Activated naive CD8-positive, alpha-beta T cell treated with anti-CD3 and anti-CD28 coated beads for 36 hours (primary cell): ENCODE measurements at places on chromosomes 2 and 18.

- no peak for DNase-seq
These were observed 117.0 kb upstream of the RIOK3 start for GRCh38 chr18:23336101-23336500.

GRCh38 chr2:66869076-66869475 lies 434.2 kb downstream of the MEIS1 start:
- no peak for DNase-seq

DNA sequence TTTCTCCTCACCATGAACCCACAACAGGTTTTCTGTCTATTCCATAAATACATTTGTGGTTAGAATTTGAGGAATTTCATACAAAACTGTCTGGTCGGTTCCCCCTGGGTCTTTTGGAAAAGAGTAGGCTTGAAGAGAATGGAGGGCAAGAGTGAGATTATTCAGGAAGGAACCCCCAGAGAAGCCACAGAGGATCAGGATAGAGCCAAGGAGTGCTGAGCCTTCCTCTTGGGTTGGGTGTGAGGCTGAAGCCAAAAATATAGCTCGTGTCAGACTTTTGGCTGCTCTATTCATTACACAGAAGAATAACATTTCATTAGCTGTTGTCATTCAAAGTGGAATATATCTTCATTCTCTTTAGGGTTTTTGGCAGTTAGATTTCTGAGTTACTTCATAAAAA lies 45.9 kb upstream of the YES1 start:
- DNase-seq: no peak

DNA sequence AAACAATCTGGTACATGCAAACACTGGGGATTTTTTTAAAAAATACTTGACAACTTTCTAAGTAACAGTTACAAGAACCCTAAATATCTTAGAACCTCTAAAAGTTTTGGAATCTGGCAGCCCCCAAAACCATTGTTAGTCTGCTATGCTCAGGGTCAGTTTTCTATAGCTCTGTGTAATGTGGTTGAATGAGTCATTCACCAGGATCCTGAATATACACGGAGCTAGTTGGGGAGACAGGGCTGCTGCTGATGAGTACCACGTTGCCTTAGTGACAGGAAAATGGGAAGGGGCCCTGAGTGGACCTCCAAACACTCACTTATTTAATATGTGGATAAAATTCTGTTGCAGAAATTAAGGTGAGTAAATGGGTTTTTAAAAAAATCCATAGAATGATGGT lies 36.9 kb upstream of the TANC1 start:
- DNase-seq: no peak

- DNase-seq: no peak
These were observed 50.4 kb upstream of the XPO1 start for GRCh38 chr2:61588566-61588965.

DNA sequence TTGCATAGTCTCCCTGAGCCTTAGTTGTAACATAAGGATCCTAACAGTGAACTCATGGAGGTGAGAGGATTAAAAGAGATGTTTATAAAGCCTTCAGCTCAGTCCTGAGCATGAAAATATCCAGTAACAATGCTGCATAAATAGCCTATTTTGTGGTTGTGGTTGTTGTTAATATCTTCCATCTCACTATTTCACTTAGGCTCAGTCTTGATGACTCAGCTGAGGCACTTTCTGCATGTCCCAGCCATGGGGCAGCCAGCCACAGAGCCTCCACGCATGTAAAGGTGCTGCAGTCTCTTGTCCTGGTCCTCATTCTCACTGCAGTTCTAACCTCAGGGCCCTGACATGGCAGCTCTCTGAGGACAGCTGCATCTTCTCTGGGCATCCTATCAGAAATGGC lies 218.8 kb upstream of the PKDCC start:
- DNase-seq: no peak

DNA sequence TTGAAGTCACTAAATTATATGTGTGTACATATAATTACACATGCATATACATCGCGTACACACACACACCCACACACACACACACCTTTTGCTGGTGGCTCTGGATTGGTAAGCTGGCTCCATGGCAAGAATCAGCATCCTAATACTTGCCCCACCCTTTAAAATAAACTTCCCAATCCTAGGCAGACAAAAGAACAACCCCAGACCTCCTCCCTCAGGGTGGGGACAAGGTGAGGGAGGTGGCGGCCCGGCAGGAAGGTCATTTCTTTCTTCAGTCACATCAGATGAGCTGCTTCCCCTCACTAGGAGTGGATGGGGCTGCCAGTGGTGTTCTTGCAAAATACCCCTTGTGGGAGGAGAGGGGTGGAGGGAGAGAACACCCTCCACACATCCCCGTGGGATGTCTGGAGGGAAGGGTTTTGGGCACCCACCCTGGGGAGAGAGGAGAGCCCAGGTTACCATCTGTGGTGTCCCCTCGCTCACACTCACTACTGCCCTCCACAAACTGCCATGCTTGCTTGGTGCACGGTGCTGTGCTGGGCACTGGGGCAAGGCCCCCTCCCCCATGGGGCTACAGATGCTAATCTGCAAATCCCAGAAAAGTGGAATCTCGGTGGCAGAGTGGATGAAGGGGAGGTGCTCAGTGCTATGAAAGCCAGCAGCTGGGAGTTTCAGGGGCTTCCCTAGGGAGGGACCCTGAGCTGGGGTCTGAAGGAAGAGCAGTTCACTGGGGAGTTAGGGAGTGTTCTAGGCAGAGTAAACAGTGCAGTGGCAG lies 64.0 kb downstream of the ODC1 start:
- no peak for DNase-seq

DNA sequence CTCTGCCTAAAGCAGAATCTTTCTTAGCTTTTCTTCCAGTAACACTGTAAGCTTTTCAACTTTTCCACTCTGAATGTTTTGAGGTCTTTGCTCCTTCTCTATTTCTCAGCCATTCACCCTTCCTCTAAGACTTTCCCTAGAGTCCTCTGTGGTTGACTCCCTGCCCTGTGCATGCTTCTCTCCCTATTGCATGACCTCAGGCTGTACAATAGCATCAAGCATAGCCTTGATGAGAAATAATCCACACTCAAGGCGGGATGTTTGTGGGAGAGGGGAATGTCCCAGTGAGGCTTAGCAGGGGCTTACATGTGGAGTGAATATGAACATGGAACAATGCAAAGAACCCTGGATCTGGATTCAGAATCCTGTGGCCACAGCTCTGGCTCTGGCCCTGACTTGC lies 48.4 kb upstream of the IGFBP5 start:
- no peak for DNase-seq

DNA sequence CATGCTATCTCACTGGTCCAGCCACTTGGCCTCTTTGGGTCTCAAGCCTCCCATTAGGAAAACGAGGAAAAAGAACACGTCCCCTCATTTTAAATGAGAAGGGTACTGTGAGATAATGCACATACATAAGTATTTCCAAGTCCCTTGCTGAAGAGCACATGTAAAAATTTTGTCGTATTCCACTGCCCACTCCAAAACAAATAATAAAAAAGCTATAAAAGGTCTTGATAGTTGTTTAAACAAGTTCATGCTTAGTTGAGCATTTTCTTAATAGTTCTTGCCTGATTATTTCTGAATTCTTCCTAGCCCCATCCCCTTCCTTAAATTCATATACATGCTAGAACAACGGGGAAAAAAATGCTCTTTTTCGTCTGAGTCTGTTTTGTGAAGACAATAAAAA lies 110.2 kb upstream of the RNU4ATAC start:
- no peak for DNase-seq

GRCh38 chr18:44425161-44425560 lies 255.5 kb upstream of the SETBP1 start:
- no peak for DNase-seq

DNA sequence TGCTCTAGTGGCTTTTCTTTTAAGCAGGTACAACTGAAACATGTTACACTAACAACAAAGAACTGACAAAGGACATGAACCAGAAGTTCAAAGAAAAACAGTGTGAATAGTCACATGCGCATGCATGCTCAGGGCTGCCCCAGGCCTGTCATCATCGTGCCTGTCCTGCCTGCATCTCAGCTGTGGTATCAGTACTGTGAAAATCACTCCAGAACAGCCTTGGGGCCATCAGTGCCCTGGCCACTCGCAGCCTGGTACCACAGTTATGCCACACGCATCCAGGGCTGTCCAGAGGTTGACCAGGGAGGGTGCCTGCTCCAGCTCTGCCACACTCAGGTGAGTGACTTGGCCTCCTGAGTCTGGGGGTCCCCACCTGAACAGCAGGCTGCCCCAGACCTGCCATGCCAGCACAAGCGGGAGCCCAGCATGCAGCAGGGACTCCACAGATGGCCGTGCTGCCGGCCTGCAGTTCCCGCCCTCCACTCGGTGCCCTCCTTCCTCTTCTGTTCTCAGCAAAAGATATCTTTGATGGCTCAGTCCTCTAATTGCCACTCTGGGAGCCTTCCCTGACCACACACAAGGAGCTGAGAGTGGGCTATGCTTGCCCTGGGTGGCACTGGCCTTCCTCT lies 12.3 kb downstream of the LIMS2 start:
- no peak for DNase-seq

- no peak for DNase-seq
These were observed 440.5 kb downstream of the NBAS start for GRCh38 chr2:15120631-15121030.

DNA sequence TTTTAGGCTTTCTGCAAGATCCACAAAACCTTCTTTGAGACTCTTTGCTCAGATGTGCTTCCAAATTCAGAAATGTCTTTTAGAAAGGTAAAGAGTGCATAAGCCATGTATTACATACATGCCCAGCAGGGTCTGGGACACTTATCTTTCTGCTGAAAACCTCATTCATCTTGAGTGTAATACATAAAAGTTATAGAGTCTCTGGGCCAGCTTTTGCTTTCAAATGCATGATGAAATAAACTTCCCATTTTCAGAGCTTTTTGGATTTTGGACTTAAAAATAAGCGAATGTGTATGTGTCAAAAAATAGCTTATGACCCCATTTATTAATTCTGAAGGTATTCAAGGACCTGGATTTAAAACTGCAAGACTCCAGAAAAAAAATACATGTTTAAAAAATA lies 8.0 kb downstream of the CYRIA start:
- DNase-seq: no peak

DNA sequence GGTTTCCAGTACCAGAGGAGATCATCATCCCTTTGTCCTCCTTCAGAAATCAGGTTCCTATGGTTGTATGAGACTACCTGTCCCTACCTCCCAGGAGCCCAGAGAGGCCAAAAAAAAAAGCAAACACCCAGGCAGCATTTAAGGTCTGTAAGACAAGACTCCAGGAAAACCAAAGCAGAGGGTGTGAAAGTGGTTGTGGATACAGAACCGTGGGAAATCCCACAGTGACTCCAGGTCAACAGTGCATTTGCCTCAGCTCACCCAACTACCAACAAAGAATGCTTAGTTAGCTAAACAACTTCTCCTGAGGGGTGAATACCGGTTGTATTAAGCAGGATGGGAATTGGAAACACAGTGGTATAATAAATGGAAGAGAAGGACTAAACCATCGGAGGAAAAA lies 83.6 kb downstream of the LBH start:
- no peak for DNase-seq

DNA sequence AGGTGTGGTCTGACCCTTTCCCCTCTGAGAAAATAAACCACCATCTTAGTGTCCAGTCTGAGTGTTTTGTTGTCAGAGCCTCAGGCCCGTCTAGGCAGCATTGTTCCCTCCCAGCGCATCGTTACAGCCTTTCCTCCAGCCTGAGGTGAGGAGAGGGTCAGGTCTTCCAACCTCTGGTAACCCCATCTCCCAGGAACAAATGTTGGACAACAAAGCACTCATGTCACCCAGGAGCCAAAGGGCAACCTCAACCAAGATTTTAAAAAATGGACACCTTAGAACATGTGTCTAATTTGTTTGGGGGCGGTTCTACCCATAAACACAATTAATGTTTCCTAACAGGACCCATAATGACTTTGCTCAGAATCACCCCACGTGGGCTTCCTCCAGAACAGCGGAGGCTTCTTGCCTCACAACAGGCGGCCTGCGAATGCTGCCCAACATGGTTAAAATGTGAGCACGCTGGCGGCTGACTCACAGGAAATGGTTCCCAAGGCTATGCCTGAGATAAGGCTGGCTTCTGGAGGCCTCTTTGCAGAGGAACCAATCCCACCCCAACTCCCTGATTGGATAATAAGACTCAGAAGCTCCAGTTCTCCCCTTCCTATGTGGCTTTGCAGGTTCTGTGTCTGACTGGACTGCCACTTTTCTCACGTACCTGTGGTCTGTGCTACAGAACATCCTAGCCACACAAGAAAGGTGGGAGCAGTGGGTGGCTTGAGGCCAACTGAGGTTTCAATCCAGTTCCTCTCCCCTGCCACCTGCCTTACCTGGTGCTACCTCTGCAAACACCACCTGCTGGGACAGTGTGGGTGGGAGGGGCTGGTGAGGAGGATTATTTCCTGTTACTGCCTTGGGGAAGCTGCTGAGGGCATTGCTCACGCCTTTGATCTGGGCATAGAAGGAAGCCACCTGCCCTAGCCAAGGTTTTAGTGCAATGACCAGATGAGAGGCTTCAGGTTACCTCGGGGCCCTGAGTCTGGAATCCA lies 108.8 kb downstream of the B3GNT2 start:
- DNase-seq: peak; percentile 78

DNA sequence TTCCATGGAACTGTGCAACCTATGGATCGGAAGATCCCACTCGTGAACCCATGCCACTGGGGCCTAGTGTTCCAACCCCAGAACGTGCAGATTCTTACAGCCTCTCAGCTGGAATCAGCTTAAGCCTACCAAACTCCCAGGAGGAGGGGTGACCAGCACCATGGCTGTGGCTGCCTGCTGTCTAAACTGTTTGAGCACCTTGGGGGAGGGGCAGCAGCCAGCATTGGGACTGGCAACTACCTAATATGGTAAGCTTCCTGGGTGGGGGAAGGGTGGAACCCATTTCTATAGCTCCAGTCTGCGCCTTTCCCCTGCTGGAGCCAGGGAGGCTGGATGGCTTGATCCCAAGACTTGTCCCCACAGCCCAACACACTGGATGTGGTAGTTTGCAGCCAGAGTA lies 10.7 kb upstream of the POLE4 start:
- DNase-seq: no peak

DNA sequence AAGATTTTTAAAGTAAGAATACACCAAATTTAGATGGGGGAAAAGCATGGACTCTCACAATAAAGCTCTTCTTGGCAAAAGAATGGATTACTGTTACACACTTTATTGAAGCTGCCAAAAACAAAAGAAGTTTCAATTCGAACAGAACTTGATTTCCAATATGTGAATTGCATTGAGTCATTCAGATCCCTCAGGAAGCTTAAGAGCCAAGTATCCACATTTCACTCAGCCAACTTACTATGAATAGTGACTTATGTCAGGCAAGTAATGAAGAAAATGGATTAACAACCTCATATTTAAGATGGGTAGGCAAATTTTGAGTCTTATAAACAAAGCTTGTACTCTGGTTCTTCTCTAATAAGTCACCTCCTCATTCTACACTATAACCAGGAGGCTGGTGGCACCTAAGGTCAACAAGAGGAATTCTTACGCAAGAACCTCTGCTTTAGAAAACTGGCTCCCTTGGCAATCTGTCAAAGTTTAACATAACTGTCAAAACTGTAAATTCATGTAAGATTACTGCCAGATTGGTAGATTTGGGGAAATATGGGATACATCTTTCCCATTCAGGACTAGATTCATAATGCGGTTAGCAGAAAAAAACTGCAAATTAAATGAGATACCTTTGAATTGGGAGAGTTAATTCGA lies 6.0 kb downstream of the HADHA start:
- no peak for DNase-seq

GRCh38 chr2:142716463-142717242 lies 160.8 kb upstream of the KYNU start:
- no peak for DNase-seq

GRCh38 chr18:56043641-56044061 lies 455.7 kb upstream of the TCF4 start:
- no peak for DNase-seq
